ENCODE measurements at places on chromosomes 1 and 21.

DNA sequence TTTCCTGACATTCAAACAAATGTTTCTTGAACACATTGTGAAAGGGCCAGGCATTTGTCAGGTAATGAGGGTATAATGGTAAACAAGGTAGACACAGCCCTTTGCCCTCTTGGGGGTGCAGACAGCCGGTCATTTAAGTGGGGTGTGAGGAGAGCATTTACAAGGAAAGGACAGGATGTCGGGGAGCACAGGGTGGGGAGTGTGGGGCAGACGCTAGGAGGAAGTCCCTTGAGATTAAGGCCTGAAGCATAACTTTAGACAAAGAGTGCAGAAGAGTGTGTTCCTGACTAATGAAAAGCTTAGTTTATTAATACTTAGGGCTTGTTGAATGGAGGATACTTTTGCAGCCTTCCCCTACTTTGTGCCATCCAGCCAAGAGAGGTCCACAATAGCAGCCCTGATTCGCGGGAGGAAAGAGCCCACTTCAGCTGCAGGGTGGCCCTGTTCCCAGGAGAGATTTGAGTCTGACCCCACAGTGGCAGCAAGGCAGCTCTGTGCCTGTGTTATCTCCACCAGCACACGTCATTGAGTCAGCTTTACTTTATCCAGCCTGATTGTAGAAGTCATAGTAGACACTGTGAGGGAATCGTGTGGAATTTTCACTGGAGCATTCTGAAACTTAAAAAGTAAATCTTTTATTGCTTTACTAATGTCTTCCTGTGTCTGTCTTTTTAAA is 35.1 kb downstream of the MPZL1 start:
- DNase-seq, result no peak

- no peak for DNase-seq
These were observed 100.3 kb downstream of the RNF220 start for GRCh38 chr1:44505210-44505993.

DNA sequence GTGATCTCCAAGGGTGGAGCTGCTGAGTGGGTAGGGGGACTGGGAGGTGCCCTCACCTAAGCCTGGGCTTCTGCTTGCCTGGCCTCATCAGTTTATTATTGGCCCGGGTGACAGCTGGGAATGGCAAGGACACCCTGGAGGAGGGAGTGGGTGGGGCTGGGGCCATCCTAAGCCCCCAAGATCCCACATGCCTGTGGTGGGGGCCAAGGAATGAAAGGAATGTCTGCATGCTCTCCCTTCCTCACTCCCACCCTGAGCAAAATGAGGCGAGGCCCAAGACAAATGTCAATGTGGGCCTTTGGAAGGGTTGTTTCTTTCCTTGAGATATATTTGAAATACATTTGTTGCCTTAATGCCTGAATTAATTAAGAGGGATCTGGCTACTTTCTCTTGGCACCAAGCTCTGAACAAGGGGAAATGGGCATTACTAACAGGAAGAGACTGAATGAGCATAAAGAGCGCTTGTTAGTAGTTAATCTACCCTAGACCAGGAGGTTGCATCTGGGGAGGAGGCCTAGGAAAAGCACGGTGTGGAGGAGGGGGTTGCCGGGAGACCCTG is 19.7 kb upstream of the CHI3L1 start:
- DNase-seq, result no peak

- no peak for DNase-seq
These were observed 2.4 kb downstream of the PFKFB2 start for GRCh38 chr1:207055386-207056001.

- no peak for DNase-seq
These were observed 100.4 kb upstream of the POGK start for GRCh38 chr1:166738873-166739272.

DNA sequence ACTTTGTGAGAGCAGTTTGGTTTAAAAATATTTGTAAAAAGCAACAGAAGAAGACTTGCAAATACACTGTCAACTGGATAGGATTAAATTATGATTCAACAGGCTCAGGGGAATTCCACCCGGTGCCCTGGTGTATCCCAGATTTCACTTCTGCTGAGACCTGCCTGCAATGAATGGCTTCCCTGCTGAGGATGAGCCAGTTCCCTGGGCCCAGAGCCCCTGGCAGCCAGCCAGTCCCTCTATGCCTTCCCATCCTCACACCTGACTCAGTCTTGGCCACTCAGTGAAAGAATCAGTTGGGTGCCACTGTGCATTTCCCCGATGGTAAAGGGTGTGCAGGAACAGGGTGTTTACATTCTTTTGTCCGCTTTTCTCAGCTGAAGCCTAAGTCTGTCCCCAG is 64.4 kb downstream of the KCTD3 start:
- no peak for DNase-seq

DNA sequence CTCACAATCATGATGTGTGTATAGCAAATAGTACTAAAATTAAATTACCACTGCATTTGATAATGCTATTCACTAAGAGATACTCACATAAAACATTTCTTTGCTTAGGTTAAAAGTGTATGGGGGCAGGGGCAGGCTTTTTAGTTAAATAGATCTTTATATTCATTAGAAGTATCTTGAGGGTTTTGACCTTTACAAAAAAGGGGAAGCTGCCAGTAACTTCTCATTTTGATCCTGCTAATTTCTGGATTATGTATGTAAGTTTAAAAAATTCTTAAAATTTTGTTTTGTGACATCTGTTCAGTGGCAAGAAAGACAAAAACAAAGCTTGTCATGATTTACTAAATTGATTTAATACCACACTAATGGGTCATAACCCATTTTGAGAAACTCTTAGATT is 45.8 kb upstream of the S1PR1 start:
- DNase-seq, result no peak

DNA sequence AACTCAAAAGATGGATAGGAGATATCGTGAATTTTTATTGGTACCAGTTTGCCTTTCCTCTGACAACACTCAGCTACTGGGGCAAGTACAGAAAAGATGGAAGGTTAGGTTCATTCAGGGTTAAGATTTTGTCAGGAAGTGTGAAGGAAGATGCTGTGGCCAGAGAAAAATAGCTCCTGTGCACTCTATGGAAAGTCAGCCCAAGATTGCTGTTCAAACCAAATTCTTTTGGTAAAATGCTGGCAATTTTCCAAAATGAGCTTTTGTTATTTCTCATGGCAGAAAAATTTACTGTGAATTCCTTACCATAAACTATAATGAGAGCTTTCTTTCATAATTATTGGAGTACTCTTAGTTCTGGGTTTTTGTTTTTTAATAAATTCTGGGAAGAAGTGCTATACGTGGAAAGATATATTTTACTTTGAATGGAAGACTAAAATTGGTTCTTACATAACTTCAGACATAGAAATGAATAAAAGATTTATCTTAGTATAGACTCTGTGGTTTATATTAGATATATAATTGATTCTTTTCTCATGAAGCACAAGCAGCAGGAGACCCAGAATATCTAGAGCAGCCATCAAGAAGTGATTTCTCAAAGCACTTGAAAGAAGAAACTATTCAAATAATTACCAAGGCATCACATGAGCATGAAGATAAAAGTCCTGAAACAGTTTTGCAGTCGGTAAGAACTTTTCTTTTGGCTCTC is 112.2 kb downstream of the USP25 start:
- no peak for DNase-seq

DNA sequence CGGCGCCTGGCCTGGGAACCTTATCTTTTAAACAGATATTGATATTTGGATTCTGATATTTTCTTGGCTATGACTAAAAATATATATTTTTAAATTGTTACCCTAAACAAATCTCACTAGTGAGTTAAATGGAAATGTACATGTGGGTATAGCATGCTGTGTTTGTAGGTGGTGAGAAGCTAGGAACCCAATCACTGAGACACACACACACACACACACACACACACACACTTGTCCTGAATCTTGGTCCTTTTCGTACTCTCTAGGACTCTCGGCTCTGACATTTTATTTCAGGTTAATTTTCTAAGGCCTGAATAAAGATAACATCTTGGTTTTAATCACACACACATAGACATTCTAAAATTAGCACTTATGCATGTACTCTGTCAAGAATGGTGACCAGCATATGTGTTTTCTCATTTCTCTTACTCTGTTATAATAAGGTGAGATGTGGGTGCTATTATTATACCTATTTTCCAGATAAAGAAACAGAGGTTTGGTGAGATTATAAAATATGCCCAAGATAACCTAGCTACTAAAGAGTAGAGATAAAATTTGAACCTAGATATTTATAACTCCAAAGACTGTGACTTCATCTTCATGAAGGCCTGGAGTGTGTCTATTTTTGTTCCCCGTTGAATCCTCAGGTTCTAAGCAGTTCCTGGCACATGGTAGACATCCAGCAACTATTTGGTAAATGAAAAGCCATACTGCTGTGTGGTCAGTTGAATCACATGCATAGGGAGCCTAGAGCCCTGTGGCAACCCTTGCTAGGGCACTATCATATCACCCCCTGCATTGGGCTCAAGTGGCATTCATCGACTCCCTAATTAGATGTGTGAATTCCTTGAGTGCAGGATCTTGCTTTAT is 85.0 kb upstream of the RAB3GAP2 start:
- no peak for DNase-seq

- no peak for DNase-seq
These were observed 21.1 kb upstream of the ABCA4 start for GRCh38 chr1:94142022-94142421.

All from activated T-helper 1 cell treated with Interleukin-2 at 50 U/mL for 16 hours (primary cell).